ENCODE measurements at places on chromosomes 2 and 18.

DNA sequence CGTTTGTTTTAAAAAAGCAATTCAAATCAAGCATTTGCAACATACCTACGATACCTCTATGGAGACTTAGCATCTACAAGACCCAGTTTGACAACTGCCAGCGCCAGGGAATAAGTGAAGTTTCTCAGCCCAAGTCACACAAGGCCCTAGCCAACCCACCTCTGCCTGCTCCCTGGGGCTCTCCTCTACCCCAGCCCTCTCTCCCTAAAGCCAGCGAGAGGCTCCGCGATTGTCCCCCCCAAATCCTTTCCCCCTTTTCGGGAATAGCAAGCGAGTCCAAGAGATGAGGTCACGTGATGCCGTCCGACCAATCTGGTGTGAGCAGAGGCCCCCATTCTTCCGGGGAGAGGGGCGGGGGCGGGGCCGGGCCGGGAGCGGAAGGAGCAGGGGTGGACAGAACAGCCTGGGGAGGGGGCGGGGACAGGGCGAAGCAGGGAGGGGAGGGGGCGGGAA lies 102.2 kb upstream of the RAB6C start:
- DNase-seq, result peak; percentile 88

DNA sequence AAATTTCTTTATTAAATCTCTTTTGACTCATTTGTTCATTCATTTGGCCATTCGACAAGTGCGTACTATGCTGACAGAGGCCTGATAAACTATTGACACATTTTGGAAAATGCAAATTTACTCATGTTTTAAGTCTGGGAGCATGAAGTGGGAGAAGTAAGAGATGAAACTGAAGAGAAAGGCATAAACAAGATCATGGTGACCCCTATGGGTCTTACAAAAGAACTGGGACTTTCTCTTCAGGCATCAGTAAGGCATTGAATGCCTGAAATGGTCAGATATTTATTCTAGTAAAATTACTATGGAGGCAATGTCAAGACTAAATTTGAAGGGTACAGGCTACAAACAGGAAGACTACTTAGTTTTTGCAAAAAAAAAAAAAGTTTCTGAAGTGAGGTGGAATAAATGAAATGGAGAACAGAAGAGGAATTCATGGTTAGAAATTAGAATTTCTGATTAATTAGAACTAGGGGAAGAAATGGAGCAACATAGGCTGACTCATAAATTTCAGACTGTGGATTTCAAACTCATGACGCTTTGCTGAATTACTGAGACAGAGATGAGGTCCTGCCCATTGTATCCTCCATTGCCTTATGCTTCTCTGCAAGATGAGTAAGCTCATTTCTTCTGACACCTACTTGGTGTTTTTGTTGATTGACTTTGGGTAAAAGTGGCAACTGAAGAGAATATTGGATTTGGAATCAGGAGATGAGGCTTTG lies 32.7 kb downstream of the VSNL1 start:
- DNase-seq, result no peak

GRCh38 chr18:24928301-24928878 lies 423.6 kb downstream of the ZNF521 start:
- no peak for DNase-seq

DNA sequence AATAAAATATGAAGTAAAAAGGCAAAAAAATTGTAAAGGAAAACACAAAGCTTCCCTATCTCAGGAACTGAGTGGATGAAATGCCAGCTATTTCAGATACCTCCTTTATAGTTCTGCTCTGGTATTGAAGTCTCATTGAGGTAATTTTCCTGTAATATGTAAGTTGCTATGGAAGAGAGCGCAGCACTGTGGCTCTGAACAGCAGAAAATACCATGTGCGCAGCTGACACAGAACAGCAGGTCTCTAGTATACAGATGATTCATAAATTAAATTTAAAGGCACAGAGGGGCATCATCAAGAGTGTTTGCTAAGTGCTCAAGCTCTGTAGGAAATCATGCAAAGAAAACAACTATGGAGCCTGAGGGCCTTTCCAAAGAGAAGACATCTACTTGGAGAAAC lies 315.3 kb upstream of the CDH7 start:
- no peak for DNase-seq

GRCh38 chr2:171430516-171431410 lies 3.0 kb downstream of the METTL8 start:
- DNase-seq, result no peak

GRCh38 chr2:20931346-20931745 lies 108.4 kb upstream of the LDAH start:
- DNase-seq, result no peak

DNA sequence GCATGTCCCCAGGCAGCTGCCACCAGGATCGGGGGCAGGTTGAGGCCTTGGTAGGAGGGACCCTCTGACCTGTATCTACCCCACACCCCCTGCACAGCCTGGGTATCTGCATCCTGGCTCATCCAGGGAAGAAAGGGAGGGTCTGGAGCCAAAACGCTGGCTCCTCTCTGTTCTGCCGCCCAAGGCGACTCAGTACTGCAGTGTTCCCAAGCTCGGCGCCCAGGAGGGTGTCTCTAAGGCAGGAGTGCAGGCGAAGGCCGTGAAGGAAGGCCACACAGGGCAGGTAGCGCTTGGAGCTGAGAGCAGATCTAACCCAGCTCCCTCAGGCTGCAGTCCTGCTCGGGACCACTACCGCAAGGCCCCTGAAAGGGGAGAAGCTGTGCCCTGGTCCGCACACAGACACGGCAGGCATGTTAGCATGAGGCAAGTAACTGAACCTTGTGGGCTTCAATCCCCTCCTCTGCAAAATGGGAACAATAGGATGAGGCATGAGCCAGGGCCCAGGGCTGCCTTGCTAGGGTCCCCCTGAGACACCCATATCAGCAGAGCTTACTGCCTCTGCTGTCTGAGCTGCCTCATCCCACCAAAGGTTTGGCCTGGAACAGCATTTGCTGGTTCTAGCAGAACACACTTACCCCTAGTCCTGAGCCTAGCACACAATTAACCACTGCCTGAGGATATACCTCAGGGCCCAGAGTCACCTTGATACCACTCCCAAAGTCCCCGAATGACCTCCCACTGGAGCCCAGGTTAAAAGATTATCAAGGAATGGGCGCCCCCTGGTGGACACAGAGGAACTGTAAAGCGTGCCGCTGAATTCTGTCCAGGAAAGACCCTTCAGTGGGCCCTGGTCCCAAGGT lies 6.5 kb downstream of the PTMA start:
- DNase-seq, result peak; percentile 85

DNA sequence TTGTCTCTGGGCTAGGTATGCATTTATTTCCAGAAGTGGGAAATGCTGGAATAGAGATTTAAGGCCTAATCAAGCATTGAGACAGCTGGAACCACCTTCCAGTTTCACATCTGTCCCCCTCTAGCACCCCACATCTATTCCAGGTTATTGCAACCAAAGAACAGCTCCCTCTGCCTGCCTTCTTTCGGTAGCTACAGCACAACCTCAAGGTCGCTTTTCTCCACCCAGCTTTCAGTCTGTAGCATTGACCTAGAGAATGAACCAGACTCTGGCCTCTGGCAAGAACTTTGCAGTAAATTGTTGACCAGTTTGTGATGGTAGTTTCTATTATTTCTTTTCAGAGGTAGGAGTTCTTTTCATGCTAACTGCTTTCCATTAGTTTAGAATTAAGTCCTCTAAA lies 484.2 kb downstream of the DLGAP1 start:
- DNase-seq, result peak; percentile 20

DNA sequence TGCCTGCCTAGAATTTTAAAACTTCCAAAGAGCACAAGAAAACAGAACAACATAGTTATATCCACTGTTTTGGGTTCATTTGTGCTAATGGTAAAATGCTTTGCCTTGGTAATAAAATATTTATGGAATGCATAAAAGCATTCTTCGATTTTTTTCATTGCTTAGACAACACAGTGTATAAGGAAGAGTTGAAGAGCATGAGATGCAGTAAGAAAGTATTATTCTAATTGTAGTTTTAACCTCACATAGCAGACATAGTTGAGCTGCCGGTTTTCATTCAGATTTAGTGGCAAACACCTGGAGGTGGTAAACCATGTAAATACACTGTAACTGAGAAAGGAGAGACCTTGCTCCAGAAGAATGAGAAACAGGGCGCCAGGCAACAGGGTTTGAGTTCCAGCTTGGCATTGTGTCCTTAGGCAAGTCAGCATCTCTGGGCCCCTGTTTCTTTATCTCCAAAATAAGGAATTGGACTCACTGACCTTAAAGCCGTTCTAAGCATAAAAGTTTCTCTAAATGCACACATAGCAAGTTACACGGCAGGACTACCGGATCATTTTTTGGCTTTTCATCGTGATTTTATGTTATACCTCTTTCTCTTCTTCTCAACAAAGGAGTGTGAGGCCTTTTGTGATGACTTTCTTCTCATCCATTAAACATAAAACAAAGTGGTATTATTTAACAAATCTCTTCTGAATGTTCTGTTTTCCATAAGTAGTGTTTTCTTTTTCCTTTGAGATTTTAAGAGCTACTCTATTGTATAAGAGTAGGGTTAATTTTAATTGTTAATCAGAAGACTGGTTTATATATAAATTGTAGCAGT lies 7.9 kb downstream of the UGP2 start:
- no peak for DNase-seq

- peak; percentile 85 for DNase-seq
Measured at GRCh38 chr2:38474715-38475566, 97.9 kb upstream of the ATL2 start.

DNA sequence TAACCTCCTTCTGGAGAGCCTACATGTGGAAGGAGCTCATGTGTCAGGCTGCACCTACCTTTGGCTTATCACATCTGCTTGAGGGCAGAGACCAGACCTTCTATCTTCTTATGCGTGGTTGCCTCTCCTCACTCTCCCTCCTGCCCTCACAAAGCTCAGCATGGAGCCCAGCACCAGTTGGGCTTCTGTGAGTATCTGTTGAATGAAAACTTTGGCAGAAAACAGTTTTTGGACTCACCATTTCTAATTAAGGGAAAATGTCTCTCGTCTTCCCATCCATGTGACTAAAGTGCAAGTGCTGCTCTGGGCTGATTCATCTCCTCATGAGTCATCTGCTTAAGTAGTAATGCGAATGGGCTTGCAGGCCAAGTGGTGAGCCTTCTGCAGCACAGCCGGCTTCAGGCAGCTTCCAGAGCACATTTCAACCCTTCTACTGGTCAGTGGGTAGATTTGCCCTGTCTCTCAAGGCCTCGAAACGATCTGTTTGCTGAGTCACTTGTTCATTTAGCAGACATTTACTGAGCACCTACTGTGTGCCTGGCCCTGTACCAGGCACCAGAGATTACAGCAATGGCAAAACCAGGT lies 102.6 kb downstream of the VSNL1 start:
- DNase-seq, result no peak

DNA sequence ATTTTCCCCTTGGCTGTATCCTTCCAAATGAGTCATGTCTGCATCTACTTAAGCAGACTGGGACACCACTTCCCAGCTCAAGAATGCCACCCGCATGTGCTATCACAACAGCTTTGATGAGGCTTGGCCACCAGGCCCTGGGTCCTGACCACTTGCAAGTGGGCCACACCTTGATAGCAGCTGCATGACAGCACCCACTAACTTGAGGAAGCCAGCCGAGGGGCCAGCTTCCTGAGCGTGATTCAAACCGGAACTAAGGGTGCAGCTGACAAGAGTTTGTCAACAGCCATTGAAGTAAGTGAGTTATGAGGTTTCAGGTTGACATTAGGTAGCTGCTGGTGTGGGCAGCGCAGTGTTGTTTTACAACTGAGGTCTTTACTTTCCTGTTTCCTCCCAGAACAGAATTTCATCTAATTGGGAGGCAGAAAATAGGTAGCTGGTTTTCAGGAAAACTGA lies 54.4 kb downstream of the EPHA4 start:
- peak; percentile 38 for DNase-seq

- DNase-seq, result no peak
Measured at GRCh38 chr2:68230241-68231060, 21.9 kb downstream of the PPP3R1 start.

DNA sequence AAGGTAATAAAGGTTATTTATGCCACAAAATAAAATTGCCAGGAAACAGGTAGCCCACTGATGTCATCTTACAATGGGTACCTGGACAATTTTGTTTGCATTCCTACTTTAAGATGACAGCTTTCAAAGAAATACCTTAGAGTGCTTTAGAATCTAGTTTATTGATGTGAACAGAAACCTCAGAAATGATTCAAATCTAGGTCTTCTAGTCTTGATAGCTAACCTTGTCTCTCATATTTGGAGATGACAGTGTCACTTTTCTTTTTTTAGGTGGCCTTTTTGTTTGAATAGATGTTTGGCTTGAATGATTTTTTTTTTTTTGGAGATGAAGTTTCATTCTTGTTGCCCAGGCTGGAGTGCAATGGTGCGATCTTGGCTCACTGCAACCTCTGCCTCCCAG lies 69.1 kb downstream of the PIK3C3 start:
- DNase-seq, result no peak

GRCh38 chr18:12248926-12249720 lies 5.0 kb upstream of the CIDEA start:
- DNase-seq, result no peak

- DNase-seq, result no peak
Measured at GRCh38 chr2:165568361-165568760, 98.9 kb downstream of the CSRNP3 start.

- DNase-seq, result no peak
Measured at GRCh38 chr2:75570948-75571729, 10.4 kb upstream of the EVA1A start.

- peak; percentile 40 for DNase-seq
Measured at GRCh38 chr2:136324966-136325365, 207.0 kb upstream of the CXCR4 start.

DNA sequence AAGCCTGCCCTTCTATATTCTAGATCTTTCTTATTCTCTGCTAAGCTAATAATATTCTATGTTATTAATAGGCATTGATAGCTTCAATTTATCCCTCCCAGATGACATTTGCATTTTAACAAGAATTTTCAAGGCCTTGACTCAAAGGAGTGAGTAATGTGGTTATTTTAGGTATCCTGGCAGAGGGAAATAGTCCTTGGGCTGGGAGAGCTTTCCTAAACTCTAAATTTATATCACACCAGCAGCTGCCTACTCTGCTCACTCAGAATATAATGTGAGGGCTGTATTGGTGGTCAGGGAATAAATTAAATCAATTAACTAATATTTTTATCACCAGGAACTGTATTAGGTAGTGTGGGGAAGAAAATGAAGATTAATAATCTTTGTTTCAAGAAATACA lies 74.8 kb upstream of the ADAM23 start:
- no peak for DNase-seq
